ENCODE measurements at places on chromosomes 6 and 20. TPM values are rescaled to one million over a fixed set of nuclear protein-coding genes. Genes with fewer than 3 reads are reported as not detected.

The COL20A1 gene
- polyA plus RNA-seq: 0.21 TPM

The HLA-DOB gene
- polyA plus RNA-seq: 0.19 TPM

The CAP2 gene
- polyA plus RNA-seq: 6.4 TPM

The SDC4 gene
- 29.9 TPM for polyA plus RNA-seq

The PRR18 gene
- 0.16 TPM for polyA plus RNA-seq

The MTCH1 gene
- 169 TPM for polyA plus RNA-seq

The SMLR1 gene
- polyA plus RNA-seq: not detected

The LMBRD1 gene
- polyA plus RNA-seq: 4.8 TPM

The GJA1 gene
- 468 TPM for polyA plus RNA-seq

The MTO1 gene
- polyA plus RNA-seq: 20.9 TPM

The MCHR2 gene
- polyA plus RNA-seq: not detected

The COL9A1 gene
- polyA plus RNA-seq: 7.9 TPM

The CFAP206 gene
- not detected for polyA plus RNA-seq

The MAK gene
- polyA plus RNA-seq: 0.03 TPM

The SNAP91 gene
- polyA plus RNA-seq: 0.97 TPM

The MOG gene
- polyA plus RNA-seq: 0.19 TPM

The ETV7 gene
- 2.4 TPM for polyA plus RNA-seq

The MYL9 gene
- 26.8 TPM for polyA plus RNA-seq

The ROS1 gene
- not detected for polyA plus RNA-seq

The NMBR gene
- polyA plus RNA-seq: 0.11 TPM

The KIF6 gene
- 0.53 TPM for polyA plus RNA-seq

The MYT1 gene
- 0.63 TPM for polyA plus RNA-seq

The HDGFL1 gene
- not detected for polyA plus RNA-seq

The ACTL10 gene
- 0.20 TPM for polyA plus RNA-seq

The THBS2 gene
- 14.5 TPM for polyA plus RNA-seq

The ZC3H12D gene
- 0.05 TPM for polyA plus RNA-seq

The ARMC12 gene
- 3.9 TPM for polyA plus RNA-seq

The KIAA0408 gene
- polyA plus RNA-seq: 3.3 TPM

The NKAIN2 gene
- polyA plus RNA-seq: 0.03 TPM

The MMP24 gene
- polyA plus RNA-seq: 27.2 TPM

The CPXM1 gene
- 90.9 TPM for polyA plus RNA-seq

The RRAGD gene
- polyA plus RNA-seq: 3.2 TPM

The PTK6 gene
- 0.12 TPM for polyA plus RNA-seq

The GPR6 gene
- polyA plus RNA-seq: 0.31 TPM

The UNC5CL gene
- polyA plus RNA-seq: 2.3 TPM

The DIDO1 gene
- 58.8 TPM for polyA plus RNA-seq

The RAD21L1 gene
- 0.06 TPM for polyA plus RNA-seq

The HLA-DMB gene
- 4.7 TPM for polyA plus RNA-seq

The FAM209B gene
- polyA plus RNA-seq: not detected

The BFSP1 gene
- 1.5 TPM for polyA plus RNA-seq

The ENPP1 gene
- polyA plus RNA-seq: 6.9 TPM

The TMEM200A gene
- 6.2 TPM for polyA plus RNA-seq

The ANGPT4 gene
- 0.25 TPM for polyA plus RNA-seq

The MATN4 gene
- 2.1 TPM for polyA plus RNA-seq

The UBE2C gene
- 312 TPM for polyA plus RNA-seq

The DNMT3B gene
- polyA plus RNA-seq: 433 TPM

The OPRM1 gene
- polyA plus RNA-seq: not detected

The FERMT1 gene
- 4.2 TPM for polyA plus RNA-seq

The IL17F gene
- polyA plus RNA-seq: not detected

The SLC18B1 gene
- polyA plus RNA-seq: 10.6 TPM

The TP53TG5 gene
- polyA plus RNA-seq: not detected

The TMEM14A gene
- polyA plus RNA-seq: 8.9 TPM

The PRPH2 gene
- 0.23 TPM for polyA plus RNA-seq

The FRK gene
- 0.11 TPM for polyA plus RNA-seq

The BANF2 gene
- polyA plus RNA-seq: not detected

Data from H1 (cell line).